Left colon (tissue), 2 donors: ENCODE measurements at places on chromosomes 16 and 17.

DNA sequence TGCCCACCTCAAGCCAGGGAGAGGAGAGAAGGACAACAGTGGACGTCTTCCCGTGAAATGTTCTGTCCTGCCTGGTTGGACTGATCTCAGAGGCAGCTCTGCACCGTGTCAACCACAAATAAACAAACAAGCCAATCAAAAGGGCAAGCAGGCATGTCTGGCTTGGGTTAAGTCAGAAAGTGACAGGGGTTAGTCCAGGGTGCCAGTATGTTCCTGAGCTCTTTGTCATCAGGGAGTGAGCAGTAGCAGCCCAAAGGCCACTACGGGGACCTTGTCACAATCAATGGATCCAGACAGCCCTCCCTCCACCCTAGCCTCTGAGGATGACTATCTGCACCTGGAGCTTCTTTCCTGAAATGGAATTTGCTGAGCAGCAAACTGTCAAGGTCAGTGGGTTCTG, 35.0 kb downstream of the CNGB1 start:
- no peak for DNase-seq

DNA sequence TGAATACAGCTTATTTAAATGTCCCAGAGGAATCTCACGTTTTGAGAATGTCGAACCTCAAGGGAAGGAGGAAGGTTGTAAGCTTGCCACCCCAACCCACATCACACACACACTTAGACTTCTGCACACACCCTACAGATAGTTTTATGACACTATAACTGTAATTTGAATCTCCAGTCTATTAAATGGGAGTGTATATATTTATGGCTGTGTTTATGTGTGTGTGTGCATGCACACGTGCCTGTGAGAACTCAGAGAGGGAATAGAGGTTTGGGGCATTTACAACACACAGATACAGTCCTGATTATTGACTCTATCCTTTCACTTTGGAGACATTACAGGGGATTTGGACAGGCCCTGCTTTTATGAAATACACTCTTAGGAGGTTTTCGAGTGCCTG, 171.5 kb upstream of the MAF start:
- DNase-seq: no peak

DNA sequence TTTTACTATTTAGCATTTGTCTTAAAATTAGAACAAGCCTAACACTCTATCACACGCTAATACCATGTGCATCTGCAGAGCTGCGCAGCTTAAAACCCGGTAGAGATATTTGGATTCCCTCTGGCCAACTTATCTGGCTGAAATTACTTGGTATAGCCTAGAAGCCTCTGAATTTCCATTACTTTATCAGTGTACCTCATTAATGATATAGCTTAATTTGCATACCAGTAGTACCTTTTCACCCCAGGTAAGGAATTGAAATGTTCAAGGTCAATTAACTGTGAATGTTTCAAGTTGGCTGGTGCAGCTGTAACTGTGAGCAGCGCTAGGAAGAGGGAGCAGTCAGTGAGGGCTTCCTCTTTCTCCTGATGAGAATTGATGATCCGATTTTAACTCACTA, 74.2 kb downstream of the CNTNAP4 start:
- no peak for DNase-seq

DNA sequence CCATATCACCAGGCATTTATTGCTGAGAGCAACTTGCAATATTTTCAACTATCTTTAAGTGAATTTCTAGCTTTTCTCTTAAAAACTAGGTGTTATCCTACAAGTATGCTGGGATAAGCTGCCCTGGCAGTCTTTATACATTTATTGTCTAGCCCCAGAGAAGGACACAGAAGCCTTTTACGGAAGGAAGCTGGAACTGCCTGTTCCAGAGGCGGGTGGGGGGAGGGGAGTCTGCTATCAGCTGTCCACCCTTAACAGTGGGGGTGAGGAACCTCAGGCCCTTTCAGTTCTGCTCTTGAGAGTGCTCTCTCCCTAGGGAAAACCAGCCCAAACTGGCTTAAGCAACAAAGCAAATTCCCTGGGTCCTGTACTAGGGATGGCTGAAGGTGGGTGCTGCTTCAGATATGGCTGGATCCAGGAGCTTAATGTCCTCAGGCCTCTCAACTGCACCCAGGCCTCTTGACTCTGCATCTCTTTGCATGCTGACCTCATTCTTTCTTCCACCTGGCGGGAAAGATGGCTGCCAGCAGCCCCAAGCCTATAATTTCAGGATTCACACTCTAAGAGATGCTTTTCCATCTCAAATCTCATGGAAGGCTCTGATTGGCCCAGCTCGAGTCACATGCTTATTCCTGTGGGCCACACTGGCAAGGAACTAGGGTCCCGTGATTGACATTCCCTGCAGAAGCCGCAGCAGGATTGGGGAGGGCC, 16.6 kb downstream of the NAGPA start:
- DNase-seq: no peak

GRCh38 chr17:60910415-60910814, 232.8 kb downstream of the BCAS3 start:
- no peak for DNase-seq

DNA sequence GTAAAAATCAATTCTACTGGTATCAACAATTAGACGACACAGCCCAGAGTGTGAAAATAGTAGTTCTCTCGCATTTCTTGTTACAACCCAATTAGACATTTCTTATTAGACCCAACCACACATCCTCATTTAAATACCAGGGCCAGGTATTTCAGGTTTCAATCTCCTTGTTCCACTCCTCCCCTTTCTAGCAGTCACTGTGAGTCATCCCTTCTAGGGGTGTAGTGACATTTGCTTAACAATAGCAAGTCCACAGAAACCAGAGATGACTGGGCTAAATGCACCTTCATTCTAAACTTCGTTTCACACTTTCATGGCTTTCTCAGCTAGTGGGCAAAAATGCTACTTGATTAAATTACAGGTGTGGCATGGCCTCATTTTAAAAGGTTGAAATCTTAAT, 116.9 kb upstream of the CACNG3 start:
- no peak for DNase-seq

GRCh38 chr17:7572338-7572587, 7.2 kb upstream of the CD68 start:
- DNase-seq: no peak

DNA sequence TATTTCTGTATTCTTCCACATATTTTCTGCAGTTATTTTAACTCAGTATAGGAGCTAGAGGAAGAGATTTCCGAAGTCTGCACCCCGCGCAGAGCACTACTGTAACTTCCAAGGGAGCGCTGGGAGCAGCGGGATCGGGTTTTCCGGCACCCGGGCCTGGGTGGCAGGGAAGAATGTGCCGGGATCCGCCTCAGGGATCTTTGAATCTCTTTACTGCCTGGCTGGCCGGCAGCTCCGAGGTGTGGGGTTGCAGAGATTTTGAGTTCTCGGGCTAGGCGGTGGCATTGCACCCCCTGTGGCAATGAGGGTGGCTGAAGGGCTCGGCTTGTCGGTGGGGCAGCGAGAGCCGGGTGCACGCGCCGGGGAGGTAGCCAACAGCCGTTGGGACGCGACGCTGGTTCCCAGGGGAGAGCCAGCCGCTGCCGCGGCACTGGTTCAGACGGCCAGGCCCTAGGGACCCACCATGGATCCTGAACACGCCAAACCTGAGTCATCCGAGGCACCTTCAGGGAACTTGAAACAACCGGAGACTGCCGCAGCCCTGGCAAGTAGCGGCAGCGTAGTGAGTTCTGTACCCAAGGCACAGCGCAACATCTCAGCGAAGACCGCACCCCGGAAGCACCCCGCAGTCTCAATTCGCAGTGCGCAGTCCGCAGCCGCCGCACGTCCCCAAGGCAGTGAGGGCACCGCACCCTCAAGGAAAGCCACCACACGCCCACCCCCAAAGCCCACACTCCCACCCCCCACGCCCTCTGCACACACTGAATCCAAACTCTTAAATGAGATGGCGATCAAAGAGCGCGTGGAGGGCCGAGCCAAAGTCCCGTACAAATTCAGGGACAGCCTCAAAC, at the start of gene CMTM1:
Gene CMTM1 (plus strand): TSS at position 389 of the 851 bp plus-strand sequence. CDS start 75 bp downstream, at position 464.
- DNase-seq: no peak

GRCh38 chr17:79627184-79627765, 16.4 kb upstream of the RBFOX3 start:
- peak; percentile 18 for DNase-seq

GRCh38 chr17:17506181-17506741, 10.1 kb upstream of the RASD1 start:
- DNase-seq: peak; percentile 48

- no peak for DNase-seq
These were observed 104.5 kb downstream of the RMI2 start for GRCh38 chr16:11449716-11450115.

DNA sequence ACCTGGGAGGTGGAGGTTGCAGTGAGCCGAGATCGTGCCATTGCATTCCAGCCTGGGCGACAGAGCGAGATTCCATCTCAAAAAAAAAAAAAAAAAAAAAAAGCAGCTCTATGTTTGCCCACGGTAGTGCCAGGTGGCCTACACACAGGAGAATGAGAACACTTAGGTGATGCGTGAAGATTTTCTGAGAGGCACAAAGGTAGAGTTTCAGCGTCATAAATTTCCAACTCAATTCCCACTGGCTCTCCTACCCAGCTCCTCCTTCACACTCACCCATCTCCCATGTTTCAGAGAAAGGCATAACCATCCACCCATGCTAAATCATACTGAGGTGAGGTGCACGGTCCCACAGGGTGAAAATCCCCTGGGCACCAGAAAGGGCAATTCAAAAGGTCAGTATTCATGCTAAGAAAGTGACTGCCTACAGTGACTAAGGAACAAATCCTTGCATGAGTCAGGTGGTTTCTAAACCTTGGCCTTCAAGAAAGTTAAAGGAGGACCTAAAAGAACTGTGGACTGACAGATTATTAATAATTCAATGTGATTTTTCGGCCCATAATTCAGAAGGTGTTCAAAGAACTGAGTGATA, 4.8 kb downstream of the DCAKD start:
- DNase-seq: no peak

- DNase-seq: no peak
These were observed 119.6 kb downstream of the CYLD start for GRCh38 chr16:50861451-50861850.

DNA sequence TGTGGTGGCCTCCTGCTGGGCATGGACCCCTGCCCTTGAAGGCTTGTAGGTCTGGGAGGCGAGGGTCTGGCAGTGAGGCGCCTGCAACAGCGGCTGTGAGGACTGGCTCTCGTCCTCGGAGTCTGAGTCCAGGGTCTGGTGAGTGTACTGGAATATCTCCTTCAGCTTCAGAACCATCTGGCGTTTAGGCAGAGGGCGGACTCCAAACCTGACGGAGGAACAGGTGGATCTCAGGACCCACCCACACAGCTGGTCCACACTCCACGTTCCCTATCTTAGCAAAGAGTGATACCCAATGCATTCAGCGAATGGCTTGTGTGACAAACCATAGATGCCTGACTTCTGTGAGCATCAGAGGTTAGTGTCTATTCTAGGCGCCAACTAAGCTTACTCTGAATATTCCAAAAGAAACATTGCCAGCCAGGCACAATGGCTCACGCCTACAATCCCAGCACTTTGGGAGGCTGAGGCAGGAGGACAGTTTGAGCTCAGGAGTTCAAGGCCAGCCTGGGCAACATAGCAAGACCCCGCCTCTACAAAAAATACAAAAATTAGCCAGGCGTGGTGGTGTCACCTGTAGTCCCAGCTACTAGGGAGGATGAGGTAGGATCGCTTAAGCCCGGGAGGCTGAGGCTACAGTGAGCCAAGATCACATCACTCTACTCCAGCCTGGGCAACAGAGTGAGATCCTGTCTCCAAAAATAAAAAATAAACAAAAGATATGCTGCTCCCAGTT, 6.3 kb upstream of the NLRC3 start:
- no peak for DNase-seq

- DNase-seq: no peak
These were observed 16.3 kb downstream of the SCN4A start for GRCh38 chr17:63956296-63956920.

- DNase-seq: no peak
These were observed 28.5 kb downstream of the ARHGAP17 start for GRCh38 chr16:24986512-24987303.

GRCh38 chr16:68445458-68445857, 2.9 kb downstream of the SMPD3 start:
- DNase-seq: peak; percentile 61

DNA sequence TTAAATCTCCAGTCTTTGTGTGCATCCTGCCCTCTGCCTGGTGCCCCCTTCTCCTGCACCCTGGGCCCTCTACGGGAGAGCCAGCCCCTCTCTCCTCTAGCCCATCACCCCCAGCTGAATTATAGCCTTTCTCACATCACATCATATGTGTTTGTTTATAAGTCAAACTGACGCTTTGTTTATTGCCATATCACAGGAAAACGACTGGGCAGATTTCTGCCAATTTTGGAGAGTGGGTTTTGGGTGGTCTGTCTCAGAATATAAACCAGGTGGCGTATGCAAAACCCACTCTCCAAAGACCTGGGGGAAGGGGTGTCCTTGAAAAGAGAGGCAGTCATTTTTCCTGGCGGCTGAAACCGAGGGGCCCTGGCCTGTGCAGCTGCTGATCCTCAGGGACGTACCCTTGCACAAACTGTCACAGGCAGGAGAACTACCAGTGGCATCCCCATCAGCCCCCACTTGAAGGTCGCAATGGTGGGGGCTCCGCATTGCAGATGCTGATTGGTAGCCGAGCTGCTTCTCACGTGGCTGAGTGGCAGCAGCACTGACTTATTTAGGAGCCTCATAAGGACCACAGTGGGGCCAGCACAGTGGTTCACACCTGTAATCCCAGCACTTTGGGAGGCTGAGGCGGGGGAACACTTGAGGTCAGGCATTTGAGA, 34.8 kb upstream of the CDC42EP4 start:
- no peak for DNase-seq

- no peak for DNase-seq
These were observed 842.1 kb downstream of the KCNJ2 start for GRCh38 chr17:71011391-71011790.

- DNase-seq: no peak
These were observed 2.3 kb upstream of the CCDC182 start for GRCh38 chr17:57747221-57748017.

DNA sequence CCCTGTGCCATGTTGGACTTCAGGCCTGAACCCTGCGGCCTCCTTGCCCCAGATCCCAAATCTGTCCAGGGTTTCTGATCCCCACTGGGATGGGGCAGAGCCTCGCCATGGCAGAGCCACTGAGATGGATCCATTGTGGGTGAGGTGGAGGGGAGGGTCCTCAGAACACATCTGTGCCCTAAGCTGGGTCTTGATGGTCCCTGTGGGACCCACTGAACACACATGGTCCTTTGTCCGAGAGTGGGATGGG, 38.0 kb upstream of the KSR1 start:
- DNase-seq: no peak

DNA sequence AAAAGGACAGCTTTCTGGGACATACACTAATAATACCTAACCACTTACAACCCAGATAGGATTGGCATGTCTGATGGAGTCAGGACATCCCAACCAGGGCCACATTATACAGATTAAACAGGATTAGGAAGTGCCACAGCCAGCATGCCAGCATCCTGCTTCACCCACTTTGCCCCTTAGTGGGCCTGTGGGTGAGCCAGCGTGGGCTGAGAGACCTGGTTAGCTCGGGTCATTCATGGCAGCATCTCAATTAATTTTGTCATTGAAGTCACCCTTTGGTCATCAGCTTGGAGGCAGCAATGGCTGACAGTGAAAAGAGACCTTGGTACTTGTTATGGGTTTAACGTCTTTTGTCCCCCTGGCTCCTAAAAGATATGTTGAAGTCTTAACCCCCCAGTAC, 29.9 kb upstream of the SLC6A2 start:
- DNase-seq: no peak

- no peak for DNase-seq
These were observed 35.8 kb downstream of the N4BP1 start for GRCh38 chr16:48574140-48574539.

GRCh38 chr17:52790359-52790955, 631.9 kb upstream of the CA10 start:
- DNase-seq: no peak

- no peak for DNase-seq
These were observed 126.6 kb downstream of the RPTOR start for GRCh38 chr17:80671039-80671824.
